DMS53 (cell line): ENCODE measurements at places on chromosomes 12 and 14.

DNA sequence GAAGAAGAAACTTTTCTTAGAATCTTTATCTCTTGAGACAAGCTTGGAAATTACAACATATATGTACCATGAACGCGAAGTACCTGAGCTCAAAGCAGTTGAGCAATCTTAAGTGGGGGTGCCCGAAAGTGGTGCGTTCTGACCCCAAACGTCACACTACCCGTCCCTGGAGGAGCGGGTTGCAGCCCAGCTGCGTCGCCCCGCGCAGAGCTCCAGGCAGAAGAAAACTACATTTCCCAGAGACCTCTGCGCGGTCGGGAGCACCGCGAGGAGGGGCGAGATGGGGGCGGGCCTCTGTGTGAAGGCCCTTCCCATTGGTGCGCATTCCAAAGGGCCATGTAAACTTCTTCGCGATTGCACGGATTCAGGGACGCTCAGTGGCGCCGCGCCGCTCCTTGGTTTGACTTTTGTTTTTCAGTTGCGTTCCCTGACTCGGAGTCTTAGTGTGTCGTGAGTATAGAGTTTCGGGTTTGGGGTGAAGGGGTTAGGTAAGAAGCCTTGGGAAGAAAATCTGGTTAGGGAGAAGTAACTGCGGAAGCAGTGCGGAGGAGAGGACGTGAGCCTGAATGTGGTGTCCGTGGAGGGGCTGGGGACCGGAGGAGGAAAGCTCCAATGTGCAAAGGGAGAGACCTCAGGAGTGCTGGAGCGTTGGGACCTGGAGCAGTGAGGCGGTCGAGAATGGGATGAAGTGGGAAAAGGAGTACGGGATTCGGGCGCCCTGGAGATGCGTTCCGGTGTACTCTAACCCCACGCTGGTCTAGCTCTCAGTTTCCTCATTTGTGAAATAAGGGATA is at the start of gene CCDC77:
TSS of gene CCDC77 (plus strand) at position 410 of the 794 bp plus-strand sequence. CDS start 7,740 bp downstream, outside the sequence.
- DNase-seq = no peak

- DNase-seq = peak; percentile 96
Measured at GRCh38 chr12:12334367-12335040, 15.5 kb downstream of the MANSC1 start.

DNA sequence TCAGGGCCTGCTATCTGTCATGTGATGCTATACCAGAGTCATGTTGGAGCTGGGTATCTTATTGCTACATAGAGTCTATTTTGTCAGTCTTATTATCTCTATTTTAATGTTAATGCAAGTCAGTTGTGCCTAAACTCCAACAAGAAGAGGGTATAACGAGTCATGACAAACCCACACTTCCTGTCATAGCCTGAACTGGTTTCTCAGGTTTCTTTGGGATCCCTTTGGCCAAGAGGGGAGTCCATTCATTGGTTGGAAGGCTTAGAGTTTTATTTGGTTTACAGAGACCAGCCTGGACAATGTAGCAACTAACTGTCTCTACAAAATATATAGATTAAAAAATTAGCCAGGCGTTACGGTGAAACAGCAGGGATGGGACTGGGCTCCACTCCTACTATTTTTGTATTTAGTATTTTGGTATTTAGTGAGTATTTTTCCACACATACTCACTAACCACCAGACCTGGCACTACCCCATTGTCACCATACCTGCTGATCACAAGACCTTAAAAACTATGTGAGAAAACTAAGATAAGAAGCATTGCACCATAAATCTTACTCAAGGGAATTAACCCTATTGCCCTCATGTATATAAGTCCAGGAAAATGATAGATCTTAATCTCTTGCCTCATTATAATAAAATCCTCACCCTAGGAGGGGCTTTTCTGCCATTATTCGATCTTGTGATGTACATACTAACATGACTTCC is 387.5 kb downstream of the IPO8 start:
- DNase-seq = peak; percentile 53

DNA sequence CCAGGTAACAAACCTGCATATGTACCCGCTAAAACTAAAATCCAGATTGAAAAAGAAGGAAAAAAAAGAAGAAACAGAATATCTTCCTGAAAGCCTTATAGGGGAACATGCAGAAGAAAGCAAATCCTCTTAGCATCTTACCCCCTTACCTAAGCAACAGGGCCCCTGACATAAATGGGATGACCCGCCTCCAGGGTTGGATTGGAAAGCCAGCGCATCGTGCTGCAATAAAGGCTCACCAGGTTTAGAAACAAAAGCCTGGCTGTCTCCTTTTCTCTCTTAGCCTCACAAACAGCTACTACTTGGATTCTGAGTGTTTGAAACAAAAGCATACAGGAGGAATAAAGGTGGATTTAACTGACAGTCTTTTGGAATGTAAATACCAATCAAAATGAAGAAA is 13.8 kb upstream of the ADCK1 start:
- no peak for DNase-seq

DNA sequence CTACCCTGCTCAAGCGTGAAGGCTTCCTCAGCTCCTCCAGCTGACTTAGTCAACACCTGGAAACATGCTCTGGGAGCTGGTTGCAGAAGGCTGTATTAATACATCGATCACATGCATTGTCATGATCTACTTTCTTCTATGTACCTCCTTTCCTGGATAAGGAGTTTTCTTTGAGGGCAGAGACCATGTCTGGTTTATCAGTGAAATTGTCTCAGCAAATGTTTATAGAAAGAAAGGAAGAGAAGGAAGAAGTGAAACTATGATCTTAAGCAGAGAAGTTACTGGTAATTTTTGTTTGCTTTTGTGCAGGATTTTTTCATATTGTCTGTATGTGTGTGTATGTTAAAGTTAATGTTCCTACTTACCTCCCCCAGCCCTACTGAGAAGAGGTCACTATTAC is 4.5 kb downstream of the DYRK4 start:
- DNase-seq = no peak

DNA sequence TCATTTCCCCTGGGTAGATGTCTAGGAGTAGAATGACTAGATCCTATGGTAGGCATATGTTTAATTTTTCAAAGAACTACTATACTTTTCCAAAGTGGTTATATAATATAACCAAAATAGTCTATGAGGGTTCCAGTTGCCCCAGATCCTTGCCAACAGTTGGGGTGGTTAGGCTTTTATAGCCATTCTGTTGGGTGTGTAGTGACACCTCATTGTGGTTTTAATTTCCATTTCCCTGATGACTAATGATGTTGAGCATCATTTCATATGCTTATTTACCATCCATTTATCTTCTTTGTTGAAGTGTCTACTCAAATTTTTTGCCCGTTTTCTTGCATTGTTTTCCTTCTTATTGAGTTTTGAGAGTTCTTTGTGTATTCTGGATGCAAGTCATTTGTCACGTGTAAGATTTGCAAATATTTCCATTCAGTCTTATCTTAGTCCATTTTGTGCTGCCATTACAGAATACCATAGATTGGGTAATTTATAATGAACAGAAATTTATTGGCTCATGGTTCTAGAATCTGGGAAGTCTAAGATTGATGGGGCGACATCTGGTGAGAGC is 4.7 kb downstream of the SYNE2 start:
- DNase-seq = peak; percentile 21

DNA sequence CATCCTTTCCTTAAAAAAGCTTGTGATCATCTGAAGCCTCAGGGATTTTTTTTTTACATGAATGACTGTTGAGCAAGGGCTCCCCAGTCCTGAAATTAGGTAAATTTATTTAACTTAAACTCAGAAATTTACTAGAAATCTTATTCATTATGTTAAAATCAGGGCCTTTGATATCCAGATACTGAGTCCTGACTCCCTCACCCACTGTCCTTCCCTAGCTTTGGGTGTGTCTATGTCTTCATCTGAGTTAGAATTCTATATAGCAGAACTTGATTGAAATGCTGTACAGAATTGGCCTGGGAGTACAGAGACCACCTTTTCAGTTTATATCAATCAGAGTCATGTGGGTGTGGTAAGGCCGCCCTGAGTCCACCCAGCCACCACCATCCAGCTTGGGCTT is 260.0 kb downstream of the CACNA1C start:
- DNase-seq = no peak

DNA sequence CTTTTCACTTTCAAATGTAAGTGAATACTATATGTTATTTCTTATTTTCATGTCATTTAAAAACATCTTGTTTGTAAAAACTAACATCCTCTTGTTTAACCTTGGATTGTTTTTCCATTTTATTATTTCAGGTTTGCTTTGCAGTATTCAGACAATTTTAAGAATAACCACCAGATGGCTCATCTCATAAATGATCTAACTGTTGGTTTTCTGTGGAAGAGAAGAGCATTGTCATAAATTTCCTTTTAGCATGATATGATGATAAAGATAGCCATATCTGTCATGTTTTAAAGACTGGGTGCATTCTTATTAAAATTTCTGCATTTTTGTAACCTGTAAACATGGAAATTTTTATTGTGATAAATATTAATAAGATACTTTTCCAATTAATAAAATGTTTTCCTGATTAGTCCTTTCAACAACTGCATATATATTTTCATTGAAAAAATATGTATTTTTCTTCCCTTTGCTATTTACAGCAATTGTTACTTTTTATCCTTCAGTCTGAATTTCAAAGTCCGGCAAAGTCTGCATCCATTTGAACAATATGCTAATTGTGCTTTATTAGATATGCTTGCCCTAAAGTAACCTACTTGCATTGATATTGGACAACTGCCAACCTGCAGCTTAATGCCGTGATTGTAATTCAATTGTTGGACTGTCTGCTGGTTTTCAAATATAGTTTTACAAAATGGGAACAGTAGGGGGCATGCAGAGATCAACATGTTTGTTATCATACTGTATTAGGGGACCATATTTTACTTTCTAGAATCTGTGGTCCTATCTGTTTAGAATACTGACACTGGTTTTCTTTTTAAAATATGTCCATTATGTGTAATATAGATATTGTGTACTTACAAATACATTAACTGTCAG is 163.4 kb downstream of the GARIN6 start:
- peak; percentile 84 for DNase-seq

DNA sequence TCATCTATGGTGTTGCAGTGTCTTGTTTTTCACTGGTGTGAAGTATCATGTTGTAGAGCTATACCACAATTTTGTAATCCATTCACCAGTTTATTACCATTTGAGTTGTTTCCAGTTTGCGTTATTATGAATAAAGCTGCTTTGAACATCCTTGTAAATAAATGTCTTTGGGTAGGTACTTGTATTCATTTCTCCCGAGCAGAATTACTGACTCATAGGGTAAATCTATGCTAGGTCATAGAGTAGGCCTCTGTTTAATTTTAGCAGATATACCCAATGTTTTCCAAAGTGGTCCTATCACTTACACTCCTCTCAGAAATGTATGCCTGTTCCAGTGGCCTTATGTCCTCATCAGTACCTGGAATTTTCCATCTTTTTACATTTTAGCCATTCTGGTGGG is 6.6 kb upstream of the GOLGA5 start:
- no peak for DNase-seq

DNA sequence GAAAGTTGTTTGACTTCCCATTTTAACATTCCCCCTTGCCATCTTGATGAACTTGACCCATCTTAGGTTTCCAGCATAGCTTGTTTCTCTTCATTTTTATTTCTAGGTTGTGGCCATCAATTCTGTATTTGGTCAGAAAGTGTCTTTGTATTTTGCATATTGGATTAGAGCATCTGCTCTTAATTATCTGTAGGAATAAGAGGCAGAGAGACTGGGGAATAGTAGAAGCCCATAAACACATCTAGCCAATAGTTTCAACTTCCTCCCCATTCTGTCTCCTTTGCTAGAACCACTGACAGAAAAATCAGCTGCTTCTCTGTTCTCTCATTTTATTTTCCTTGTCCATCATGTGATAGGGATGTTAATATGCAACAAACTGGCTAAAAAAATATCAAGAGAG is 8.2 kb downstream of the SOCS2 start:
- DNase-seq = no peak

GRCh38 chr14:55838529-55839052 is 258.6 kb downstream of the KTN1 start:
- no peak for DNase-seq

DNA sequence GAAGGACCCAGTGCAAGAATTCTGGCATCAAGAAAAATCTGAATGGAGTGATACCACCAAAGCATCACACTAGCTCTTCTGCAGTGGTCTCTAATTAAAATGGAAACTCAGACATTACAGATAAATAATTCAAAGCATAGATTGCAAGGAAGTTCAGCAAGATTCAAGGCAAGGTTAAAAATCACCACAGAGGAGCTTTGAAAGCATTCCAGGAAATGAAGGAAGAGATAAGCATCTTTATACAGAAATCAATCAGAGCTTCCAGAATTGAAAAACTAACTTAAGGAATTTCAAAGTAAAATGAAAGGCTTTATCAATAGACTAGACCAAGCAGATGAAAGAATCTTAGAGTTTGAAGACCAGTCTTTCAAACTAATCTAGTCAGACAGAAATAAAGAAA is 20.4 kb upstream of the GLIPR1 start:
- no peak for DNase-seq

GRCh38 chr12:47067771-47068431 is 11.5 kb upstream of the PCED1B start:
- no peak for DNase-seq

- no peak for DNase-seq
Measured at GRCh38 chr14:23438101-23438971, 2.9 kb upstream of the MYH7 start.

- peak; percentile 92 for DNase-seq
Measured at GRCh38 chr12:5783289-5783920, 161.7 kb downstream of the ANO2 start.

GRCh38 chr14:73324533-73324932 is 87.2 kb downstream of the PAPLN start:
- peak; percentile 31 for DNase-seq

DNA sequence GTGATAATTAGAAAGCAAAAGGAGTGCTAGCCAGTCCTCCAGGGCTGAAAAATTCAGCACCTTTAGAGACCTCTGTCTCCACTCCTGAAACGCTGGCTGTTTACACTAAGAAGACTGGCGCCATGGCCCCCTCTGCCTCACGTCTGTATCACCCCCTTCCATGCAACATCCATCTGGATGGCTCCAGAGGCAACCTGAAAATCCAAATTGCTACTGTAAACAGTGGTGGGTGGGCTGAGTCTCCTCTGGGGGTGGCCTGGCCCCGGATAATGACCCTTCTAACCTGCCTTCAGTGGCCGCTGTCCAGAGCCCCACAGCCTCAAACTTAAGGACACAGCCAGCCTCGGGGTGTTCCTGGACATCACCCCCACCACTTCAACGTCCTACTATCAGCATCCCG is 1.4 kb downstream of the PRKD1 start:
- DNase-seq = no peak

DNA sequence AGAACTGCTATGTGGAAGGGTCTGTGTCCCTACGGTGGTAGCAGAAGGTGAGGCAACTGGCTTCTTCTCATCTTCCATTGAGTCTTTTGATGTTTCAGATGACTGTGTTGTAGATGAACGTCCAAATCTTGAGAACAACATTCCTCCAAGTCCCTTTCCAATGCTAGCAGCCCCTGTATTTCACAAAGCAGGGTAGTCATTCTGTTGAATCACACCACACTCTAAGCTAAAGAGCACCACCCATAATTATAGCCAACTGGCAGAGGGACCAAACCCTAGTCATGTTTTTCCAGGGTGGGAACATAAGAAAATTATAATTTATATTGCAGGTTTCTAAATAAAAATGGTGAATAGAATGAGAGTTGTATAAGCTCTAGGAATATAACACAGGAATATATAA is 98.7 kb downstream of the DDHD1 start:
- no peak for DNase-seq
